ENCODE measurements at places on chromosomes 5 and 9.

DNA sequence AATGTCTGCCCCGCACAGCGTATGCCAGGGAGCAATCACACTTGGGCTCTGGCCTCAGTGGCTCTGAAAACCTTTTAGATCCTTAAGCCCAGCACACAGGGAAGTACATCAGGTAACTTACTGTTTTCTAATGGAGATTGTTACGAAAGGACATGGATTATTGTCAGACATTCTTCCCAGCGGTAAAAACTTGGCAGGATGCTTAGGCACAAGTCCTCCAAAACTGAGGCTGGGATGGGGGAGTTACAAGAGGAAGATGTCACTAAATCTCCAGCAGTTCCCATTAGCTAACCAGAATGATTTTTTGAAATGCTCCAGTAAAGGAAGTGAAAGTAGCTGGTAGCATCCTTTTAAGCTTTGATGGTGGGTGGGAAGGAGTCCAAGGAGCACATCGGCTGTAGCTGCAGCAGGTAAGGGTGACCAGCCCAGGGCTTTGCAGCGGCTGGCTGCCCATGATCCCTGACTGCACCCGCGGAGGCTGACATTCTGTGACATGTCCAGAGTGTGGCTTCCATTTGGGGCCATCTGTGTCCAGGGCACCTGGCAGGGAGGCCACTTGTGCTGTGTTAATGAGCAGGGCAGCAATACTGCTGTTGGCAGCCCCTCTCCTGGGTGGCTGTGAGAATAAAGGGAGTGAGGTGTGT lies 165.8 kb downstream of the GADD45G start:
- DNase-seq: no peak

- DNase-seq: no peak
These were observed 25.6 kb upstream of the HMGCS1 start for GRCh38 chr5:43338862-43339261.

DNA sequence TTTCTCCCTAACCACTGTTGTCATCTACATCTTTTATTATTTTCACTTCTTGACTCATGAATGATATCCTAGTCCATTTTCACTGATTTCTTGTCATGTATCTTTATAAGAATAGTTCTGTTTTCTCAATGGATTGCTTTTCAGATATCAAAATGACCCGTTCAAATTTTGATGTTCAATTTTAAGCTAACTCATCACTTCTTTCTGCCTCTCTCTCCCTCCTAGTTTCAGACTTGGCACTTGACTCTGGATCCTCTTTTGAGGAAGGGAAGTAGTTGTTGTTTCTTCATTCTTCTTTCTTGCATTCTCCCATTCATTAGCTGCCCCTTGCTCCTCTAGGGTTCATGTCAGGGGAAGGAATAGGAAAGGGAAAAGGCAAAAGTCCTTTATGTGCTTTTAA lies 23.7 kb downstream of the CSNK1G3 start:
- DNase-seq: no peak

DNA sequence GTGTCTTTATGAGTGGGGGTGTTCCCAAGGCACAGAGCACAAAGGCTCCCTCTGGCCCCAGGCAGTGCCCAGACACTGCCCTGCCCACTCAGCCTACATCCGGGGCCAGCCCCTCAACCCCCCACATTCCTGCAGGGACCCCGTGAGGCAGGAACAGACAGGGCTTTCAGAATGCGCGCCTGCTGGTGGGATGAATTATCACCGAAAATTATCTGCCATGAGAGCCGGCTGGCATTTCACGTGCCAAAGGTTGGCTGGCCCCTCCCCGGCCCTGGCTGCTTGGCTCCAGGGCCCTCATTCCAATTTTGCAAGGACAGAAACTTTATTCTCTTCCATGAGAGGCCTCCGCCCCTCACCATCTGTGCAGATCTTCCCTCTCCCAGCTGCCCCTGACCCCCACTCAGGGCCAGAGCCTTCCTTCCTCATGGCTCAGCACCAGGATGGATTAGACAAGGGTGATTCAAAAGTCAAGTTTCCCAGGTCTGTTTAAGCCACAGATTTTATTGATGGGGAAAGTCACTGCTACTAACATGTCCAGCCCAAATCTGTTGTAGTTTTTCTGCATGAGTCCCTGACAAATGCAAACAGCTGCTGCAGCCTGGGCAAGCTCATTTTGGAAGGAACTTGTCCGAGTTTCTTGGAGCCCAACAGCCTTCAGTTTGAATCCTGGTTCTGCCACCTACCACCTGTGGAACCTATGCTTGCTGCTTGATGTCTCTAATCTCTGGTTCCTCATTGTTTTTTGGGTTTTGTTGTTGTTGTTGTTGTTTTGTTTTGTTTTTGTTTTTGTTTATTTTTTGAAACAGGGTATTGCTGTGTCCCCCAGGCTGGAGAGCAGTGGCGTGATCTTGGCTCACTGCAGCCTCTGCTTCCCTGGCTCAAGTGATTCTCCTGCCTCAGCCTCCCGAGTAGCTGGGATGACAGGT lies 32.3 kb upstream of the WDR38 start:
- no peak for DNase-seq

DNA sequence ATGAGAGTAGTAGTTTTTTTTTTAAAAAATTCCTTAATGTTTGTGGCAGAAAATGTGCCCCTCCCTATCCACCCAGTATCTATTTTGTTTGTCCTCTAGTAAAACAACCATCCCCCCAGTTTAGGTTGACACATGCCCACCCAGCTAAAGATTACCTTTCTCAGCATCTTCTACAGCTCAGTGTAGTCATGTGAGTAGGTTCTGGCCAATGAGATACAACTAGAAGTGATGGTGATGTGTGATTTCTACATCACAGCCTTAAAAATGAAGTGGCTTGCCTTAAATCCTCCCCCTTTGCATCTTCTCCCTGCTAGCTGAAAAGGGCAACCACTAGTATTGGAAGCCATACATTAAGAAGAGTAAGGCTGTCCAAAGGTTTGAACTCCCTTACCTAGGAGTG lies 14.9 kb downstream of the CHD1 start:
- no peak for DNase-seq

- DNase-seq: no peak
These were observed 566.7 kb upstream of the KLF4 start for GRCh38 chr9:108056084-108056804.

DNA sequence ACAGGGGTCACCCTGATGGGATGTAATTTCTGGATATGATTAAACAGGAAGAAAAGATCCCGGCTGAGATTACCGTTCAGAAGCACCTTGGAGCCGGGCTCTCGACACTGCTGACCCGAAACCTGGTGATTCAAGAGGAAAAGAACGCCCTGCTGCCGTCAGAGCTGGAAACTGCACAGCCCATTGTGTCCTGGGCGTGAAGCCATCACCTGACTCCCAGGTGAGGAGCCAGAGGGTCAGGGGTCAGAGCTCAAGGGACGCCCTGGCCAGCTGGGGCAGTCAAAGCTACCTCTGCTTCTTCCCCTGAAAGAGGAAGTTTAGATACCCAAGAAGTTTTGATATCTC lies 17.8 kb upstream of the SLC12A7 start:
- no peak for DNase-seq

DNA sequence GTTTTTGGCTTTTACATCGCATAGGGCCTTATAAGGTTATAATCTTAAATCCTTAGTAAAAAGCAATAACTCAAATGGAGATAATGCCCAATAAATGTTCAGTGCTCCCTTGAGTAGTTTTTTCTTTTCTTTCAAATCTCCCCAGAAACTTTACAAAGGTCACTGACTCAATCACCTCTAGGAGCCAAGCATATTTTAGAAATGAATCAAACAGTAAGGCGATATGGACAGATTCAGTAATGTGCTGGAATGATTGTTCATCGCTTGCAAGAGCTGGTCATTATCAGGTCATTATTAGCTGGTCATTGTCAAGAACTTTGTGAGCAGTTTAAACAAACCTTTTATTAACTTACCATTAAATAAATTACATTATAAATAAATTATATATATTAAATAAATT lies 130.4 kb upstream of the SLIT3 start:
- DNase-seq: no peak

- no peak for DNase-seq
These were observed 256.0 kb downstream of the CWC27 start for GRCh38 chr5:65024681-65025080.

GRCh38 chr9:98120476-98120875 lies 1.5 kb upstream of the TRIM14 start:
- DNase-seq: no peak

DNA sequence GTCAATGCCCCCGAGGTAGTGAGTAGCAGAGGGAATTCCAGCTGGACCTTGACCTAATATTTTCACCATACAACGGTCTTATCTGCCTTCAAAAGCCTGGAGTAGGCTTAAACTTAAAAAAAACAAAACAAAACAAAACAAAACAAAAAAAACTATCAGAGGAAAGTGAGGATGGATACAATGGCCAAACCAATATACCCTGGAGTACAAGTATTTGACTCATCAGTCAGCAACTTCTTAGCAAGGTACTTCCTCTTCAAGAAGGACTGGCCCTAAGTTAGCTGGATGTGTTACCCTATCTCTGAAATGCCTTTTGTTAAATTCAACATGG lies 160.6 kb upstream of the GNA14 start:
- DNase-seq: no peak

- no peak for DNase-seq
These were observed 1722.1 kb downstream of the MAT2B start for GRCh38 chr5:165227515-165227914.

Measured in stimulated activated naive B cell treated with anti-CD40 and anti-IgM and Interleukin-4, amounts not matched to agents 10 μg/mL and 1 μg/mL and 100 μg/mL, for 72 hours (primary cell).